ENCODE measurements at places on chromosomes 5 and 9. TPM values are rescaled to one million over a fixed set of nuclear protein-coding genes. Genes with fewer than 3 reads are reported as not detected.

- DNase-seq, result no peak
Observed at GRCh38 chr9:110180511-110181434, 27.2 kb downstream of the C9orf152 start.

DNA sequence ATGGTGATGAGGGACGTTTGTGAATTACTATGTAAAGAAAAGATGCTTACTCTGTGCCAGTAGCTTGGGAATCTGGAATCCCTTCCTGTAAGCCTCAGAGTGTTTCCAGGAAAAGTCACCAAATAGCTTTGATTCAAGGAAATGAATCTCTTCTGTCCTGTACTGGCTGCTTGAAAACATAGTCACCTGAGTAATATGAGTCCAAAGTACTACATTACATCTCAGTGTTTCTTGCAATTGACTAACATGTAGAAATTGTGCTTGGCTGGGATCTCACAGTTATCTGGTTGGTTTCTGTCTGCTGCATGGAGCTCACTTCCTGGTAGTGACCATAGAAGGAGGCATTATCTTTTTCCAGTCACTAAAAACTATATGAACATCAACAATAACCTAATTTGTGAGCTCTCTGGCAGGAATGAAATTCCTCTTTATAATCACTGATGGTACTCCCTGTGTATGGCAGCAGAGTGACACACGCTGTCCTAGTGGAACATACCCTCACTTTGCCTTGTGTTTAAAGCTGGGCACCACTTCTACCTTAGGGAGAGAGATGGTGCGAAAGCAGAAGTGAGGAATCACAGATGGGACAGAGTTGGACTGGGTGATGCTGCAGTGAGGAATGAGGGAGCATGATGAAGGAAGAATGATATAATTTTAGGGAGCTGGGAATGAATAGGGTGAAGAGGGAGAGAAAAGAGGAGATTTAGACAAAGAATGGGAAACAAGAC lies 568.5 kb downstream of the RAB3C start:
- DNase-seq, result no peak

DNA sequence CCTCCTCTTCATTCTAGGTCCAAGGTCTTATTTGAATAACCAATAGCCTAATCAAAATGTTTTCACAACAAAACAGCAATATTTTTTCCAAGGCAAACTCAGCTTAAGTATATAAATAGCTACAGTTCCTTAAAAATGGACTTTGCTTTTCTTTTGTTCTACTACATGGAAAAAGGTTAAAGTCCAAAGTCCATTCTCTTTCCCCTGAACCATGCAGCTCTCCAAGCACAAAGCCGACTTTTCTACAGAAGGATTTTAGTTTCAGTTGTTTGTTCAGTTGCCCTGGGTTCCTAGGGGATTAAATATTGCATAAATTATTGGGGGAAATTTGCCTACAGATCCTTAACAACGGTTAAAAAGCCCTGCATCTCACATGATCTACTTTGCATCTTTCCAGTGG lies 677.0 kb upstream of the KLF4 start:
- no peak for DNase-seq

The GPRIN1 gene
- 1.6 TPM for total RNA-seq

The GLDC gene
- not detected for total RNA-seq

Data from activated naive CD8-positive, alpha-beta T cell treated with anti-CD3 and anti-CD28 coated beads, Interleukin-2, amount 10 ng/mL, durations not matched to agents 7 days and 5 days (primary cell).